T-helper 17 cell (primary cell): ENCODE measurements at places on chromosomes 16 and 17.

DNA sequence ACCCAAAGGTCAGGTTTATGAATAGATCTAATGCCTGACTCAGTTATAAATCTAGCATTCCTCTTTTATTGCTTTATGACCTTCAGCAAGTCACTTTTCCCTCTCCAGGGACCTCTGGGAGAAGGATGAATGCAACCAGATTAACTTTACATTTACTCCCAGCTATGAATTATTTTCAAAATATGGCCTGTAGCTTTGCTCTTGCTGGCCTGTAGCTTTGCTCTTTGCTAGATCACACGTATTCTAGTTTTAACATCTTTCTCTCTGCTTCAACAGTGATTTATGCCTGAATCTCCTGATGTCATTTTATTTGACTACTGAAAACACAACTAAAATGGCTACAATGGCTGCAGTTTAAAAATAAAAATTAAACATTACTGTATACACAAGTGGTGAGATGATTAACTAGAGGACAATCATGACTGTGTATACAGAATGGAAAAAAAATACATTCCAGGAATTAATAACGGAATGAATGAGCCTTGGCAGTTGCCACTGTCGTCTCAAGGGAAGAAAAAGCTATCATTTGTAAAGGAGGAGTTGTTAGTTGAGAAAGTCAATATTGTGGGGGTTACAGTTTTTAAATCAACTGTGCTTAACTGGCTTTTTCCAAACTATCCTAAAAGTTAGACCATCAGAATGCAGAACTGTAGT, 434.5 kb upstream of the GOT2 start:
- DNase-seq, result no peak

- DNase-seq, result no peak
Observed at GRCh38 chr17:4297351-4297750, 33.6 kb upstream of the ANKFY1 start.

DNA sequence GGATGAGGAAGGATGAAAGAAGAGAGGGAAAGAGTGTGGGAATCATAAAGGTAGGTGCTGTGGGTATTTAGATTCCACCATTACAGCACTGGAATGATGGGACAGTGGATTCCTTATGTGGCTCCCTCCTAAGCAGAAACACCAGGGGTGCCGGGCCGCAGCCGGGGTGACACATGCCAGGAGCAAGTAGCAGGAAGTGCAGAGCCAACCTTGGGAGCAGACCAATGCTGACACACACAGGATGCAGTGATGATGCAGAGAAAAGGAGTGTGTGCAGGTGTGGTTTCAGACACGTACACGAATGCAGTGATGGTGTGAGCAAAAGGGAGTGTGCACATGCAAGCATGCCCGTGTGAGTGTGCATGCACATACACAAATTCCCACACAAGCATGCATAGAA, 338.0 kb downstream of the SLC39A11 start:
- DNase-seq, result no peak

- DNase-seq, result peak; percentile 49
Observed at GRCh38 chr16:85055493-85056210, 28.1 kb downstream of the KIAA0513 start.

DNA sequence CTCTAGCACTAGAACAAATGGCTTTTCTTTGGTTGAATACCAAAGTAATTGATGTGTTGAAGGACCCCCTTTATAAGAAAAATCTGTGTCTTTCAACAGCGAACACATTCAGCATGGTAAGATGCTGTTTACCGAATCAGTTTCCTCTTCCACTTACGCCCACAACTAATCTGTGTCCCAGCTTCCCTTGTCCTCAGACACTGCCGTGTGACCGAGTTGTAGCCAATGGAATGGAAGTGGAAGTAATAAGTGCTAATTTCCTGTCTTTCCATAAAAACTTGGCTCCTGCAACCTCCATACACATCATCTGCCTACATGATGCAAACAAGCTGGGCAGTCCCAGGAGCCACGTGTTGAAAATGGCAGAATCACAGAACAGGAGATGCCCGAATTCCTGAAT, 10.4 kb downstream of the CDIPT start:
- DNase-seq, result no peak

DNA sequence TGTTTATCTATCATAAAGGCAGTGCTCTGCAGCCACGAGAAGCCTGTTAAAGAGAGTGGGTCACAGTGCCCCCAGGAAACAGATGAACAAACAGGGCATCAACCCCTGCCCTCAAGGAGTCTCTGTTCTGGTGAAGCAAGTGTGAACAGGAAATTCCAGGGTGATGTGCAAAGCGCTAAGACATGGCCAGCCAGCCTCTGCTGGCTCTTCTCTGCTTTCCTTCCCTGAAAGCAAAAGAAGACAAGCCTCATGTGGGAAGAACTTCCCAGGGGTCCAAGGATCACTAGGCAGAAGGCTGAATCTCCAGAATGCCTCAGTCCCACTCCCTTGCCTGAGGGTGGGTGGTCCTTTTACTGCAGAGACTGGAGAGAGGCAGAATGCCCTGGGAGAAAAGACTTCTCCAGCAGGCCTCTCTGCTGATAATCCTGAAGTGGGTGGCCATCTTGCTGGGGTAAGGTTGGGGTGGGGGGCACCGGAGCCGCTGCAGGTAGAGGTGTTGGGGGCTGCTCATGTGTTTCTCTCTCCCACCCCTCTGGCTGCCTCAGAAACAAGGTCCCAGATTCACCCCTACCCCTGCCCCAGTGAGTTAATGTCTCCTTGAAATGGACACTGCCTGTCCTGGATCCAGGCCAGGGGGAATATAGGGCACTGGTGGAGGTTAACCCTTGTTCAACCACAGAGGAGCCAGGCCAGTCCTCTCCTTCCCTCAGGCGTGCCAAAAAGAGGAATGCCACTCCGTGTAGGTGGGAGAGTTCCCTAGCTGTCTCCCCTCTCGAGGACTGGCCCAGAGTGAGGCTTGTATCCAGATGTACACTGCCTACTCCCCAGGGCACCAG, 2.4 kb downstream of the ANKRD13B start:
- DNase-seq, result no peak

GRCh38 chr17:39925282-39926134, 1.9 kb downstream of the ORMDL3 start:
- DNase-seq, result no peak

GRCh38 chr17:79601604-79602424, 9.0 kb downstream of the RBFOX3 start:
- DNase-seq, result no peak

GRCh38 chr16:27624154-27625049, 74.5 kb downstream of the KATNIP start:
- DNase-seq, result no peak
